ENCODE measurements at places on chromosomes 5 and 9.

GRCh38 chr5:39570403-39571027, 145.7 kb upstream of the DAB2 start:
- no peak for DNase-seq

DNA sequence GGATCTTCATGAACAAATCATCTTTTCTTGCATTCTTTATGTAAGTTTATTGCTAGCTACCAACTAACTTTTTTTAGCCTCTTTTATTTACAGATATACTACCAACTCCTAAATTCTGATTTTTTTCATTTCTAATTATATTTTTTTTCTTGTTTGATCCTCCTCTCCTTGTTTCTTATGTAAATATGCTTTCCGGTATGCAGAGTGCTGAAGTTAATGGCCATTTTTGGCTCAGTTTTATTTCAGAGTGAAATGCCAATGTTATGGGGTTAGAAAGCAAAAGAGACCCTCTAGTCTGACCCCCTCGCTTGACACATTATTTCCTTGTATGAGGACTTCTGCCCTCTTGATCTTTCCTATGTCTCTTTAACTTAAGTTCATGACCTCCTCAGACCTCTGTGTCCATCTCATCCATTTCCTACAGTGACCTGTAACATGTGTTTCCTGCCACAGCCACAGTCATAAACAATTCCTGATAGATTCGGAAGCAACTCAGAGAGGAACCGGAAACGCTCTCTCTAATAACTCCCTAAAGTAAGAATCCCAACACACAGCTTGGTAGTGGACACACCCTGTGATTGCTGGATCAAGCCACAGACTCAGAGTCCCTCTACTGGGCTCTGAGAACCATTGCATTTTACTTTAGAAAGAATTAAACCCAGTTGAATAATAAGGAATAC, 42.9 kb upstream of the AFAP1L1 start:
- DNase-seq, result no peak

DNA sequence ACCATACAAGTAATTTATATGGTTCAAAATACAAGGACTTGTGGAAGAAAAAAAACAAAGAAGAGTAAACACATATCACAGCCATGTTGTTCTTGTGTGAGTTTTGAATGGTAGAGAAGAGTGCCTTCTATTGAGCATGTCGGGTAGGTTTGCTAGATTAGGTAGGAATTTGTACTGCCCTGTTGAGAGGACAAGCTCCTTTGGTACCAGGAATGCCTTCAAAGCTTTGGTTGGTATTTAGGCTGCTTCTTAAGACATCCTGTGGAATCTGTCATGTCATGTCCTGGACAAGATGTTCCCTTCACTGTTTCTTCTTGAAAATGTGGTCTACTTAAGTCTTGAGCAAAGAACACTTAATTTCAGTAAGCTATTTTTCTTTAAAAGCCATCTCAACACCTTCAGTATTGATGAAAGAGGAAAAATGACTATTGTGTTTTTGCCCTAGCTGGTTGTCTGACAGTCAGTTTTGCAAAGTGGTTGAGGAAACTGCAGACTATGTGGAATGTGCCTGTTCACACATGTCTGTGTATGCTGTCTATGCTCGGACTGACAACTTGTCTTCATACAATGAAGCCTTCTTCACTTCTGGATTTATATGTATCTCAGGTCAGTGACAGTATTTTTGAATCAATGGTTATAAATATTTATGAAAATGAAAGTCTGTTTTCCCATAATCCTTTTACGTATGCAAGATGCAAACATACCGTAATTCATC, 296.9 kb downstream of the ADGRV1 start:
- no peak for DNase-seq

DNA sequence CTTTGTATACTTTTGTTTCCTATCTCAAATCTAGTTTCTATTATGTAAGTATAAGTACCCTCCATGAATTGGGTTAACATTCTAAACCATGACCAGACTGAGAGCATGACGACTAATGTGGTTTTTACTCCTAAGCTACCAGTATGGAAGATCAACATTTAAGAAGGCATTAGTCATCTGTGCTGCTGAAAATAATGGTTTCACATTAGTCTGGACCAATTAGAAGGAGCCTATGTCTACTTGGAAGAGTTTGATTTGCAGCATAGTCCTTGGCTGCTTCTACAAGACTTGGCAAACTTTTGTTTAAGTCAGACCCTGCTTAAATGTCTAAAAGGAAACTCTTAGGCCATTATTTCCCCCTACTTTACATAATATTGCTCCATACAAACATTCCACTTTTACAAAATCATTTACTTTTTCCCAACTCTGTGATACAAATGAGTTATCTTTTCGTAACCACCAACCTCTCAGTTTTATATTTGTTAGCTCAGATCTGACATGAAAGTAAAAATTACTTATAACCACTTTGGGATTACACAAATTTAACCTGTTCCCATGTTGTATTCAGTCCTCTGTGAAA, 186.7 kb downstream of the COMMD10 start:
- DNase-seq, result no peak

- no peak for DNase-seq
Measured at GRCh38 chr5:126998201-126998631, 32.1 kb downstream of the MARCHF3 start.

DNA sequence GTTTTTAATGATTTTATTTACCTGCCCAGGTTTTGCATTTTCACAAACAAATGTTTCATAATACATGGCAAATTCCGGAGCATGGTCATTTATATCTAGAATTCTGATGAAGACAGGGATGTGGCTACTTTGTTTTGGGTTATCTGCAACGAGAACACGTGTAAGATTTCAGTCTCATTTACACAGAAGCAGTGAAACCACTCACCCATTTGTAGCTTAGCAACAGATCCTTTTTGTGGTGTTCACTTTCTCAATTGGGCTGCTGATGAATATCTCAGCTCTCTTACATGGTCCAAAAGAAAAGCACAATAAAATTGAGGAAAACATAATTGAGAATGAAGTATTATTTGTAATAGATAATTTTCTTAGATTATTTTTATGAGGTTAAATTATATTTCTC, 148.6 kb downstream of the CDH9 start:
- no peak for DNase-seq

DNA sequence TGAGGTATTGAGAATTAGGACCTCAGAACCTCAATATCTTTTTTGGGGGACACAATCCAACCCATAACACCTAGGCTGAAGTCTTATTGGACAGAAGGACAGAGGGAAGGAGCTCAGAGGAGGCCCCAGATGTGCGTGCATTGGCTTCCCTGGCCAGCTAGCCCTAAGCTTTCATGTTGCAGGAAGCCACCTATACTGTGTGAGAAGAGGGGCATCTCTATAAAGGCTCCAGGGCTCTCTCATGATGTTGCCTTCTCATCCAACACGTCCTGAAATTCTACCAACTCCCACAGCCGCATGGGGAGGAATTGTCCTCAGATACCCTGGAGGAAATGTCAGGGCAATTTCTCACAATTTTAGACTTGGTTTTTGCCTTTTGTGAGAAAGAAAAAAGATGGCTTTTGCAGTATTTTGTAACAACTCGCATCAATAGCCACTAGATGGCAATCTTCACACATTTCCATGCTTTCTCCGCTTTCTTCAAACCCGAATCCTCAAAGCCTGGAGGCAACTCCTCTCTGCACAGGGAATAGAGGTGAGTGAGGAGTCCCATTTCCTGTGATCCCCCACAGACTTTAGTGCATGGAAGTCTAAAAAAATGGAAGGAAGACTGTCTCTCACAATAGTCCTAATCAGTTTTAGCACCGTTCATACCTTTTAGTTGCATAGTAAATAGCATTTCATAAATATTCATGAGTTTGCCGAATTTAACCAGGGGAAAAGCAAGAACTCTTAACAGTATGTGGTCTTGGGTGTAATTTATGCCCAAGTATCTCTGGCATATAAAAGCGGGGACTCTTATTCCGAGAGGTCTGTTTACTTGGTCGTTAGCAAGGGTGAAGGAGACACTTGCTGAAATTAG, 7.4 kb upstream of the PPP3R2 start:
- no peak for DNase-seq
